ENCODE measurements at places on chromosomes 16 and 17.
A peak's percentile ranks its signal among the peaks of the same experiment; 100 is the strongest.

- peak; percentile 79 for DNase-seq
These were observed 15.0 kb downstream of the ZNF213 start for GRCh38 chr16:3149630-3150345.

GRCh38 chr17:12729086-12729485 lies 60.2 kb upstream of the ARHGAP44 start:
- DNase-seq: no peak

DNA sequence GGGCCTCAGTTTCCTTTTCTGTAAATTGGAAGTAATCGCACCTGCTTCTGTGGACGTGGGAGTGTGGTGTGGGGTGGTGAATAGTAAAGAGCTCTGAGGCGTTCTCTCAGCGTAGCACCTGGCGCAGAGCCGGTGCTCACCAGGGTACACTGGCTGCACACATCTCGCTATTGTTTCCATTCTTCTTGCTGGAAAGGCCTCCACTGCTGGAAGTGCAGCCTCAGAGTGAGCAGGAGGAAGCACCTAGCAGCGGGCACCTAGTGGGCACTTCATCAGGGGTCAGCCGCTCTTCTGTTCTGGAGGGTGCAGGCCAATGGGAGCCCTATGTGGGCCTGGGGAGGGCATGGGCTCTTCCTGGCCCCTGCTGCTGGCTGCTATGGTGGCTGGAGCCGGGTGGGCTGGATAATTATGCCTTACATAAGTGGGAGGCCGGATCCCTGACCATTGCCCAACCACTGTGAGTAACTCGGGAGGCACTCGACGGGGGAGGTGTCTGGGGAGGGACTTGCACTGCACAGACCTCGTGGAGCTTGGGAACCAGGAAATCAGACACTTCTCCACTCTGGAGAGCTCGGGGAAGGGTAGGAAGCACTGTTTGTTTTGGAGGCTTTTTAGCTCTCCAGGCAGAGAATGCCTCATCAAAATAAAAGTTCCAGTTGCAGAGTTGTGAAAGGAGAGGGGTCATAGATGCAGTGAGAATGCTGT lies 1.7 kb downstream of the MAP2K3 start:
- peak; percentile 96 for DNase-seq

DNA sequence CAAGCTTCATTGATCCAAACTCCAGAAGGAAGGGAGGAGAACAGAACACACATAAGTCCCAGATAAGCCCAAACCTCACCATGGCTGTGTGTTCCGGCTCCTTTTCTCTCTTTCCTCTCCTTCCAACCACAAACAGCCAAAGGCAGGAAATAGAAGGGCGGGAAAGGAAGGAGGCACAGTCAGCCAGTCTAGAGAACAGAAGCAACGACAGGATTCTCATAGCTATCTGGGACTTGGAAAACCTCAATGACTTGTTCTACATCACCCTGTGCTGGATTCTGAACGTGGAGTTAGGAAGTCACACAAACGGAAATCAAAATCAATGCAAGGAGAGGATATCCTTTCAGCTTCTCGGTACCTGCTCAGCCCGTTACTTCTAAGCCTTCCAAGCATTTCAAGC lies 9.0 kb downstream of the CRK start:
- DNase-seq: no peak

DNA sequence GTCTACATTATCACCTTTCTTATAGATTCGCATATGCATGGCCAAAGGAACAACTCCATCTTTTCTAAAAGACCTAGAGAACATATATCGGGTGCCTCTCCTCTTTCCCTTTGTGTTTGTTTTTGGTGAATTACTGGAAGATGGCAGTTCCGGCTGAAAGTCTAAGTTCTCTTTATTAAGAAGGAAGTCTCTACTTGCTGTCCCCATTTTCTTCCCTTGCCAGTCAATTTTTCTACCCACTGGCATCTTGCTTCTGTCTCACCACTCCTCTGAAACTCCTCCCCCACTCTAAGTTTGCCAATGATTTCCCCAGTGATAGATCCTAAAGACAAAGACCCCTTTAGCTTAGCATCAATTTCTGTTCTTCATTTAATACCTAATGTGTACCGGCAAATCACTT lies 93.9 kb upstream of the CORO6 start:
- DNase-seq: peak; percentile 55

DNA sequence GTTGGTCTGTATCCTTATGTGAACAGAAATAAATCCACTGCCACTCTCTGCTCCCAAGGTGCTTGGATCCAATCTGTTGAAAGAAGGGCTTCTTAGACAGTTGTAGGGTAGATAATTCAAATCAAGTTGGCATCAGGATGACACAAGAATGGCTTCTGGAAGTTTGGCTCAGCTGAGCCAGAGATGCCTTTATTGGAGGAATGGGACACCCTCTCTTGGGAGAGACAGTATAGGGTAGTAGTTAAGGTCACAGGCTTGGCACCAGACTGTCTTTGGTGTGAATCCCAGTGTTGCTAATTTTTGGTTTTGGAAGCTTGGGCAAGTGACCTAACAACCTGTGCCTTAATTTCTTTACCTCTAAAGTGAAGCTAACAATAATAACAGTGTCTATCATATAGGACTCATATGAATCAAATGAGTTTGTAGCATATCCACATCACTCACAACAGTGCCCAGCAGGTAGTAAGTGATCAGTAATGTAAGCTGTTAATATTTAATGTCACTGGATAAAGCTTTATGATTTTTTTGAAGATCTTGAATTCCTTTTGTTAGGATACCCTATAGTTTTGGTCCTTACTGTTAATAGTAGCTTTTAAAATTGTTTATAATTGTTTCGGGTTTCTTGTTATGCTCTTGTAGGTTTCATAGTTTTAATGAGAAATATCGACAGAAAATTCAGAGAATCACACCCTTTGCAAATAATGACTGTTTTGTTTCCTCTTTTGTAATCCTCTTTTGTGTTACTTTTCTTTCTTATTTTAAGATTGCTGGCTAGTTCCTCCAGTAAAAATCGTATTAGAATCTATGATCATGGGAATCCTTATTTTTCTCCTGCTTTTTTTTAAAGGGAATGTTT lies 19.1 kb downstream of the ZNRF1 start:
- DNase-seq: no peak

GRCh38 chr16:21001262-21001661 lies 100.7 kb downstream of the LYRM1 start:
- DNase-seq: peak; percentile 58

- DNase-seq: no peak
These were observed 234.6 kb downstream of the MSI2 start for GRCh38 chr17:57490890-57491289.

DNA sequence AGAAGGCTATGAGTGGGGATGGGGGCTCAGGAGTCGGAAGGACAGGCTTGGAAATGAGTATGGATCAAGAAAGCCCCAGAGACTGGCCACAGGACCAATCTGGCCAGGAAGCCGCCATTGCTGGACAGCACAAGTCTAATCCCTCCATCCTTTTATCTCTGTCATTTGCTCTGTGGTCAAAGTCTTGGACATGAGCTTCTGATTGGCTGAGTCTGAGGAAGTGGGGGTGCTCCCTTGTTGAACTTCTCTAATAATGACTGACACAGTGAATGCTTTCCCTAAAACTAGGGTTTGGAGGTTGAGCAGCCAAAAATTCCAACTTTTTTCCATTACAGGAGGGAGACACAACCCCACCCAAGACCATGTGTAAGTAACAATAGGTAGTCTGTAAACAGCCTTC lies 97.4 kb downstream of the MARF1 start:
- DNase-seq: peak; percentile 12

GRCh38 chr16:87461466-87461991 lies 31.3 kb downstream of the ZCCHC14 start:
- no peak for DNase-seq

GRCh38 chr16:12257926-12258561 lies 281.5 kb downstream of the SNX29 start:
- no peak for DNase-seq

DNA sequence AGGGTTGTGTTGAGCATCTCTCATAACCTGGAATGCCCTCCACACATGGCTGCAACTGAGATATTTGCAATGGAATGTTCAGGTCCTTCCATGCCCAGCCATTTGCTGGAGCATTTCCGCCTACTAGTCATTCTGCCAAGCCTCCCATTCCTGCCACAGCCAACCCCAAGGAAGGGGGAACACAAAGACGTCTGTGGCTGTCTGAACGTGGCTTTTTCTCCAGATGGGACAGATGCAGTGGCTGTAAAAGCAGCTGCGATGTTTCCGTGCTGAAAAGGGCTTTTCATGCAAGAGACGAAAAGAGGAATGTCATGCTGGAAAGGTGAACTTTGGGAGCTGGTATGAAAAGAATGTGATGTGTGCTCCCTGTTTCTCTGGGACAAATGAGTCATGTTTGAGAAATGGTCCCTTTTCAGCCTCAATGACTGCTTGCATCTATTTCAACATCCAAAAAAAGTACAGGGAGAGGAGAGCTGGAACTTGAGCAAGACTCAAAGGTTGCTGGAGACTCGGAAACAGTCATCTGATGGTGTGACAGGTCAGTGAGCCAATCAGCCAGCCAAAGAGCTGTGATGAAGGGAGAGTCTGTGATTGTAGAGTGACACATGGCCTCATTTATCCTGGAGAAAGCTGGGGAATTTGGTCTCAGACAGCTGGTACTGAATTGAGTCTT lies 208.9 kb downstream of the SHISA9 start:
- no peak for DNase-seq

DNA sequence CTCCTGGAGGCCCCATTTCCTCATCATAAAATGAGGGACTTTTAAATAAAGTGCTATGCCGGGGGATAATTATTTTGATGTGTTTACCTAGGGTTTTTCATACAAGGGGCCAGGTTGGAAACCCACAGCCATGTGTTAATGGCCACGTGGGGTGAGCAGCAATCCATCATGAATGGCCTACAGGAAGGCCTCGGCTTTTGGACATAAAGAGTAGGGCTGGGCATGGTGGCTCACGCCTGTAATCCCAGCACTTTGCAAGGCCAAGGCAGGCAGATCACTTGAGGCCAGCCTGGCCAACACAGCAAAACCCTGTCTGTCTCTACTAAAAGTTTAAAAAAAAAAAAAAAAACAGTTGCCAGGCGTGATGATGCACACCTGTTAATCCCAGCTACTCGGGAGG lies 40.3 kb downstream of the MEAK7 start:
- no peak for DNase-seq

GRCh38 chr16:14310519-14310991 lies 239.4 kb downstream of the MRTFB start:
- DNase-seq: no peak

GRCh38 chr17:66507103-66507923 lies 204.9 kb downstream of the PRKCA start:
- DNase-seq: peak; percentile 13

DNA sequence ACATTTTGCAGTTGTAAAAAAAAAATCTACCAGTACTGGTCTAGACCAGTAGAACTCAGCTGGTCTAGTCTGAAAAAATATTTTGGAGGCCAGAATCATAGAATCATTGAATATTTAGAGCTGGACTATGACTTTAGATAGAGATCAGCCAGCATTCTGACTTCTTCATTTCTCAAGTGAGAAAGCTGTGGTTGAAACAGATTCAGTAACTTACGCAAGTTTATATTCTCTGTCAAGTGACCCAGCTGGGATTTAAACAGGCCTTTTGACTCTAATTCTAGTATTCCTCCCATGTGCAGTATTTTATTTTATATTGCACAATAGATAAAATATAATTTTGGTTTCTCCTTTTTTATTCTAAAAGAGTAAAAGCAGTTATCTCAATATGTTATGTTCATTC lies 4.9 kb downstream of the TNRC6A start:
- peak; percentile 22 for DNase-seq

GRCh38 chr16:26204138-26204537 lies 512.4 kb downstream of the HS3ST4 start:
- no peak for DNase-seq

GRCh38 chr16:17229766-17230165 lies 241.0 kb downstream of the XYLT1 start:
- no peak for DNase-seq

DNA sequence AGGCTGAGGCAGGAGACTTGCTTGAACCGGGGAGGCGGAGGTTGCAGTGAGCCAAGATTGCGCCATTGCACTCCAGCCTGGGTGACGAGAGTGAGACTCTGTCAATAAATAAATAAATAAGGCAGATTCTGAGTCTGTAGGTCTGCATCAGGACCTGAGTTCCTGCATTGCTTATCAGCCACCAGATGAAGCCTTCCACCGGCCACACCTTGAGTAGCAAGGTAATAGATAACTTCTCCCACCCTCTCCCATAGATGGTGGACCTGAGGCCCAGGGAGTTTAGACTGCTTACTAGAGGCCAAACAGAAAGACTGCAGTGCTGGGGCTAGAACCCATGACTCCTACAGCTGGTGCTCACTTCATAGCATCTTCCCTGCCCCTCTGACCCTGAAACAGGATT lies 22.1 kb downstream of the ZP2 start:
- no peak for DNase-seq

GRCh38 chr16:57036945-57037344 lies 47.6 kb downstream of the NLRC5 start:
- no peak for DNase-seq

DNA sequence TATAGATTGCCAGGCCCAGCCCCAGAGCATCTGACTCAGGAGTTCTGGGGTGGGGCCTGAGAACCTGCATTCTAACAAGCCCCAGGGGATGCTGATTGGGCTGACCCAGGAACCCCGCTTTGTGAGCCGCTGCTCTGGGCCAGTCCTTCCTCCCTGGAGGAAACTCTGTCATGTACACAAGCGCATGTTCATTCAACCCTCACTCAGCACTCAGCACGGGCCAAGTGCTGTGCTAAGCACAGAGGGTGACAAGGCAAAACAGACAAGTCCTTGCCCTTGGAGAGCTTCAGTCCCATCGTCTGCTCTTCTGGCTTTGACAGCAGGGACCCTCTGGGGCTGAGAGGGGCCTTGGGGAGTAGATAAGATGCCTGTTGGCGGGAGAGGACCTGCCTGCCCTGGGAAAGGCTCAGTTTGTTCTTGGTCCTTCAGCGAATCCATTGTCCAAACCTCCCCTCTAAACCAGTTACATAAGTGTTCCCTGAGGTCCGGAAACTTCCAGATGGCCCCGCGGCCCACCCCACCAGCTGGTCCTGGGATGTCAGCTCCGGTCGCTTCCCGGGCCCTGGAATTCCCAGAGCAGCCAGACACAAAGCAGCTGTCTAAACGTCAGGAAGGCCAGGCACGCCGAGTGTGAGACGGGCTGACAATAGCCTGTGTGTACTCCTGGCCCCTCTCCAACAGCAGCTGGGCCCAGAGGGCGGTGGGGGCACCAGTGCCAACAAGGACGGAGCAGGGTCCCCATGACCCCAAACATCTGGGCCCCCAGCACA lies 88.8 kb downstream of the ZDHHC7 start:
- DNase-seq: no peak

DNA sequence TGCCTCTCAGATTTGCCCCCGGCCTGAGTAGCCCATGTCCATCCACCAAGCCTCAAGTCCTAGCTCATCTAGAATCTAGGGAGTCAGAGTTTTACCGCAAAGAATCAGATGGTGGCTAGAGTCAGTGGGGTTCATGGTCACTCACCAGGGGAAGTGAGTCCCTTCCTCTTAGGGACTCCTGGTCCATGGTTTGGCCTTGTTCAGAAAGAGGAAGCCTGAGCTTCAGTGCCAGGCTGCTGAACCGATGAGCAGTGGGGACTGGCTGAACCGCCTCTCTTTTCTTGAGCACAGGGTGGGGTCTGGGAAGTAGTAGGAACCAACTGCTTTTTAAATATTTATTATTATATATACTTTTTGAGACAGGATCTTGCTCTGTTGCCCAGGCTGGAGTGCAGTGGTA lies 160.3 kb downstream of the NTN1 start:
- DNase-seq: peak; percentile 60

- no peak for DNase-seq
These were observed 8.4 kb downstream of the UBALD2 start for GRCh38 chr17:76273445-76274111.
